ENCODE measurements at places on chromosomes 12 and 14. TPM values are rescaled to one million over a fixed set of nuclear protein-coding genes. Genes with fewer than 3 reads are reported as not detected.

Gene MAP3K9
- total RNA-seq = 0.14 TPM

Gene ACSS3
- total RNA-seq = 22.3 TPM

Gene DAO
- total RNA-seq = not detected

Gene KCNA5
- total RNA-seq = not detected

Gene TCL1A
- total RNA-seq = not detected

Gene SUOX
- total RNA-seq = 9.2 TPM

Gene GALNT8
- total RNA-seq = 0.18 TPM

Gene PRR4
- total RNA-seq = 0.37 TPM

Gene CREBL2
- total RNA-seq = 33.7 TPM

Gene SLC6A12
- not detected for total RNA-seq

Gene GZMH
- not detected for total RNA-seq

Gene CYP46A1
- under 0.01 TPM for total RNA-seq

Gene COPZ1
- total RNA-seq = 129 TPM

Gene AVPR1A
- under 0.01 TPM for total RNA-seq

Gene AHSA1
- total RNA-seq = 136 TPM

Gene P3H3
- 105 TPM for total RNA-seq

Gene NTN4
- total RNA-seq = 47.8 TPM

Data from smooth muscle cell of bladder (primary cell).